ENCODE measurements at places on chromosomes 13 and 19.
A peak's percentile ranks its signal among the peaks of the same experiment; 100 is the strongest.

DNA sequence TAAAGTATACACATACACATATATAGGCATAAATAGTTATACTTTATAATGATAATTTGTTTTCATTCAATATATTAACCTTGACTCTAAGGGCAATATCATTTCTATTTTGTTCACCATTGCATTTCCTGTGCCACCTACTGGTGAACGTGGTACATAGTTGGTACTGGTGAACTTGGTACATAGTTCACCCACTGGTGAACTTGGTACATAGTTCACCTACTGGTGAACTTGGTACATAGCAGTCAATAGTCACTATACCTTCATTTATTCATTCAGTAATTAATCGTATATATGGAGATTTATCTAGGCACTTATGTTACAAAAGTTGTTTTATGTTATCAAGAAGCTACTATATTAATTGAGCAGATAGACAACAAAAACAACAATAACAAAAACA, 172.6 kb upstream of the ATXN8OS start:
- no peak for DNase-seq

DNA sequence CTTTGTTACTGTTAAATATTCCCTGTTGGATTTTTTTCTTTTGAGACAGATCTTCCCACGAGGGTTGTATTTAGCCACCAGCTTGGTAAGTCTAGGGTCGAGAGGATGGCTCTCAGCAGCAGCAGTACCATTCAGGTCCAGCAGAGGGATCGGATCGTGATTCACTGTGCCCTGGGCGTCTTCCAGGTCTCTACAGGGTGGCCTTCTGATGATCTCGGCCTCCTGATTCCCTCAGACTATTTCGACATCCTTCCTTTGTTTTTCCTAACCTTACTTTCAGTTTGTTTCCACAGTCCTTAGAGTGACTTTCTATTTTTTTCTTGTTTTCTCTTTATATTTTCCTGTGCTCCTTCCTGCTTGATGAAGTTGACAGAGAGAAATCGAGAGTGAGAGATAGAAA, 1436.9 kb downstream of the UQCRFS1 start:
- DNase-seq = no peak

DNA sequence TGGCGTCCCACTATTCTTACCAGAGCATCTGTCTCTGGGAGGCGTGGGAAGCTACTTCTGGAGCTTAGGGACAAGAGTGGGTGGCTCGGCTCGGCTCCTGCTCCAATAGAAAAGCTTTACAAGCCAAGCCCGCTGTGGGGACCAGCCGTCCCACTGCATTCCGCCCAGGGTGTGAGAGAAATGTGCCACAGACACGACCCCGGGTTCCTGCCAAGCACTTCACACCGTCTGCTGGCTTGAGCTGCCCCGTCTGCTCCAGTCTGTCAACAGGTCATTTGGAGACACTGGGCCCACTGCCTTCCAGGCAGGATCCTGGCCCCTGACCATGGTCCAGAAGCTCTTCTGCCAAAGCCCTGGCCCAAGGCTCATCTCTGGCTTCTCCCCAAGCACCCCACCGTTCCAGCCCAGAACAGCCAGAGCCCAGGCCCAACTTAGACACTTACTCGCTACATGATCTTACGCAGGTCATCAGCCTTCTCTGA, 6.5 kb upstream of the FKRP start:
- no peak for DNase-seq

- DNase-seq = no peak
Observed at GRCh38 chr19:34838753-34839431, 65.9 kb upstream of the ZNF599 start.

DNA sequence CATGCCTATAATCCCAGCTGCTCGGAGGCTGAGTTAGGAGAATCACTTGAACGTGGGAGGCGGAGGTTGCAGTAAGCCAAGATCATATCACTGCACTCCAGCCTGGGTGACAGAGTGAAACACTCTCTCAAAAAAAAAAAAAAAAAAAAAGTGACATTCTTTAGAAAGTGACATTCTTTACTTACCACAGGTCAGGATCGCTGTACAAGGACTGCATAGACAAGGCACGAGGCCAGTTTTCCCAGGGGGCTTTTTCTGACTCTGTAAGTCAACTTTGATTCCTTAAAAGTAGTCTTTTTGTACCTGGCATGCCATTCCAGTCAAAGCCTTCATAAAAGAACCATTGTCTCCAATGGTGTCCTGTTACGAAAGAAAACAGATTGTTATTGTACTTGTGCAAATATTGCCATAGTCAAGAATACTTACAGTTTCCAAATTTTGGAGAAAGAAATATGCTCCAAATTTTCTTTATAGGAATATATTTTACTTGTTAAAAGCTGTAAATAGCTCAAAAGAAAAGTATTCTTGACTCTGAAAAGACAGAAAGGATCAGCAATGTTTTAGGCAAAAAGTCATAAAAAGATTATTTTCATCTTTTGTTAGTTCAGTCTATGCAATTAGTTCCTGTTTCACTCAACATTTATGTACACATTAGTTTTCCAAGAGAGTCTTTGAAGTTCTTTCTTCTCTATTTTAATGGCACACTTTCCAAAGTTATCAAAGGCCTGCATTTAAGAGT, 39.3 kb downstream of the CEACAM1 start:
- DNase-seq = no peak

DNA sequence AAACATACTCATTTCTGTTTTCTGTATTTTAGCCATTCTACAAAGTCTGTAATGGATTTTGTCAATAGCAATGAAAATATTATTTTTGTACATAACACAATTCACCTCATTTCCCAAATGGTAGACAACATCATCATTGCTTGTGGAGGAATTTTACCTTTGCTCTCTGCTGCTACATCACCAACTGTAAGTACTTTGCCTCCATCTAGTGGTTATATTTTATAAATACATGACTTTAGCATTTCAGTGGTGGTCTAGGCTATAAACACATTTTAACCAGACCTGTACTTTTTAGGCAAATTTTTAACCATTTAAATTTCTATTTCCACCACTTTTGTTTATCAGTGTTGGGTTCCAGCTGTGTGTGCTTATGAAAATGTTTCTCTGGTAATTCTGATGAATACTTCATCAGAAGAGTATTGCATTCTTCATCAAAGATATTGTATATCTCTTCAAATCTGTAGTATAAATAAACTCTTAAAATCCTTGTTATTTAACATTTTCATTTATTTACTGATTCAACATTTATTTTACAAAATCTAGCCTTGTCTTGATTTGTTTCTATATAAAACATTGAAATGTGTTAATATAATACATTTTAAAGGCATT, 222.4 kb downstream of the NBEA start:
- DNase-seq = no peak

- DNase-seq = no peak
Observed at GRCh38 chr13:108929532-108930206, 300.3 kb downstream of the MYO16 start.

DNA sequence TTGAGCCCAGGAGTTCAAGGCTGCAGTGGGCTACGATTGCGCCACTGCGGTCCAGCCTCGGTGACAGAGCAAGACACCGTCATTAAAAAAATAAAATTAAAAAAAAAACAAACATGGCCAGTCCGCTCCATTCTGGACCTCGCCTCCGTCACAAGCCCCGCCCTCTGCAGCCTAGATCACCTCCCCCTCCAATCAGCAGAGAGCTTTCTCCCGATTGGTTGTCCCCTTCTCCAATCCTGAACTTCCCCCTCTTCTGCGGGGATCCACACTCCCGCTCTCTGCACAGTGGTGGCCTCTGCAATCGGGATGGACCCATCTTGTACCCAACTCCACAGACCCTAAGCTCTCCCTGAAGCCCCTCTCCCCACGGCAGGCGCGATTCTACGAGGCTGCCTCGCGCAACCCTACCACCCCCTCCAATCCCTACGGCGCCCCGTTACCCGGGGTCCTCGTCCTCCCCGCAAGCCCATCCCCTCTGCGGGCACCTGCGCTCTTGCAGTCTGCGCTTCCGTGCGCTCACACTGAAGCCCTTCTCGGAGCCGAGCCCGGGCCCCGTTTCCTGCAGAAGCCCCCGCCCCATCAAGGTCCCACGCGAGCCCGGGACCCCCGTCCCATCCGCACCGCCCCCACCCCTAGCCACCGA, 540 bp downstream of the TMEM160 start:
- DNase-seq = peak; percentile 93

DNA sequence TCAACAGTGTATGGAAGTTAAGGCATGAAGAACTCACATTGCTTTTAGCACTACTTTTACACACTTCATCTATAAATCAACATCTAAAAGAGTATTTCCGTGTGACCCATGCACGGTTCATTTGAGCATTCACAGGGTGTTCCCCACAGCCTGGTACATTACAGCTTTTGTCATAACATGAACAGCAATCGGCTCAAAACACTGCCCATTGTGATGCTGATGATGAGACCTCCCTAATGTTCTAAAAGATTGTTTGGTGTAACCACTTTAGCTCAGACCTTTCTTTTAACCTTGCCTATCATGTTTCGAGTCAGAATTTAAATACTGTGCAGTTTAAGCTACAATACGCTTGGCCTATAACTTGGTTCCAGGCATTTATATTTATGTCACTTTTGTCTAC, 4.1 kb upstream of the KLF5 start:
- no peak for DNase-seq

DNA sequence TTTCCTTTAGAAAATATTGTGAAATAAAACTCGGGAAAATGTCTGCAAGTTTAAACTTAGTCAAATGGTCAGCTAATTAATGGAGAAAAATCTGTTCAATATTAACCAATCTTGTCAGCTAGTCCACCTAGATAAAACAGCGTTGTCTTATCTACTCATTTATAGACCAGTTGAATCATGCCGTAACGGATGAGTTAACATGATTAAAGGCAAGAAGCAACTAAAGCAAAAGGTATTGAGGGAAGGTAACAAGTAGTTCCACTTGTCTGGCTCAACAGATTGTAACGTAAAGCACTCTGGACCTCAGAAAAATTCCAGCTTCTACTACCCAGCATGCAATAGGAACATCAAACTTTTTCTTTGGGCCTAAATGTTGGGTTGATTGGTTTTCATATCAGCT, 958.2 kb downstream of the DIAPH3 start:
- no peak for DNase-seq

Data from activated CD8-positive, alpha-beta memory T cell treated with anti-CD3 and anti-CD28 coated beads, Interleukin-2, amount 10 ng/mL, durations not matched to agents 7 days and 5 days (primary cell).